ENCODE measurements at places on chromosomes 3 and 15.
A peak's percentile ranks its signal among the peaks of the same experiment; 100 is the strongest.

GRCh38 chr3:55750525-55750924 lies 263.4 kb upstream of the WNT5A start:
- DNase-seq: no peak

DNA sequence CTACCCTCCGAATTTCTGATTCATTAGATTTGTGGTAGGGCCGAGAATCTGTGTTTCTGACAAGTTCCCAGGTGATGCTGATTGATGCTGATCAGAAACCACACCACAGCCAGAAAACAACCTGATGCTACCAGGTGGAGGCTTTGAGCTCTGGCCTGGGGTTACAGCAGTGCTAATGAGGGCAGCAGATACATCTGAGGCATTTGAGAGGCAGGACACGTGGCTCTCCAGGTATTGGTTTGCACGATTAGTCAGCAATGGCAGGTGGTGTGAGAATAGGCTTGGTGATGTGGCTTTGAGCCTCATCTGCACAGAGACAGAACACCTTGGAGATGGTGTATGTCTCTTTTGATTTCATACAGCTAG lies 78.8 kb upstream of the THBS1 start:
- no peak for DNase-seq

DNA sequence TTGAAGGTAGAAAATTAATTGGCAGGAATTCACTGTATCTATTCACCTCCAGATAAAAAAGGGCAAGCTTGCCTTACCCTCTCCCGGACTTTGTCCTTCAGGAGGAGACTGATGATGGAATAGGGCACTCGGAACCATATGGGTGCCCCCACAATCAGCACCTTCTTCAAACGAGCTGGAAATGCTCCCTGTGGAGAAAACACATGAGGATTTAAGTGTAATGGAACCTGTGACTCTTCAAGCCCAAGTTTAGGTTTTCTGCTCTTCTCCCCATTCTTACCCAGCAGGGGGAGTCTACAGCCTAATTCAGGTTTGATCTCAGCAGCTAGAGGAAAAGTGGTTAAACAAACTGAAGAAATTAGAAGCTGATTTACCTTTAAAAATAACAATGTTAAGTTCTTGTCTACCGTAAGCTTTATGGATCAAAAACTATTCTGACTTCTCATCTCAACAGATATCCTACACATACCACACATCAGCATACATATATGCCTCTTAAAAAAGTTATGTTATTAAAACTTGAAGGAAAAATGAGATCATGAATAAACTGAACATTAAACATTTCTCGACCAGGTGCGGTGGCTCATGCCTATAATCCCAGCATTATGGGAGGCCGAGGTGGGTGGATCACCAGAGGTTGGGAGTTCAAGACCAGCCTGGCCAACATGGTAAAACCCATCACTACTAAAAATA lies 57.5 kb upstream of the SIN3A start:
- DNase-seq: peak; percentile 13

DNA sequence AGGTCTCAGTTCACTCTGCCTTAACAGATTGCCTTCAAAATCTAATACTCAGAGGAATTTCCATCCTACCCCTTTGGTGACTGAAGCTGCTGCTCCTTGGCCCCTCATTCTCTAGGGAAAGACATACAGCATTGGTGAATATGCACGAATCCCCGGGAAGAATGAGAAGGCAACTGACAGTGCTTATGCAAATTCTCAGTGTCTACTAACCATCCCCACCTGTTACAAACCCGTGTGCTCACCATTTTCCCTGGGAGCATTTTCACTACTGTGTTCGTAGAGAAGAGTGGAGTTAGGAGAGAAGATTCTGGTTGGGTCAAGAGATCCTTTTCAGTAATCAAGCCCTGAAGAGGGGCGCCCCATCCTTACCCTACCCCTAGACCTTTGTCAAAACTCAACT lies 37.7 kb downstream of the SYNM start:
- DNase-seq: no peak

- no peak for DNase-seq
Observed at GRCh38 chr3:156749244-156749643, 74.9 kb downstream of the TIPARP start.

DNA sequence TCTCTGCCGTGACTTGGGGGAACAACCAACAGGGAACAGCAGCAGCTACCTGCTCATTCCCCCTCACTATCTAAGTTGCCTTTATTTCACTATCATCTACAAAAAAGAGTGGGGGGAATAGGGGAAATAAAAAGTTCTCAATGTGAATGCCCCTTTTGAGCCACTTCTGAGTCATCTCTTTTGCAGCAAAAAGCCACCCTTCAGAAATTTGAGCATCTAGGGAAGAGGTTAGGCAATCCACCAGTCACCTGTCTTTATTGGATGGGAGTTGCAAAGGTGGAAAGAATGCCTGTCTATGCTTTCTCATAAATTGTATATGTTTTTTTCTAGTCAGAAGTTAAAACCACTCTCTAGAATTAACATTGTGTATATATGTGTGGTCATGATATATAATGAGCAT lies 41.1 kb downstream of the GPD1L start:
- DNase-seq: no peak

GRCh38 chr3:17841190-17841828 lies 98.9 kb upstream of the TBC1D5 start:
- peak; percentile 63 for DNase-seq

- no peak for DNase-seq
Observed at GRCh38 chr3:140573011-140573410, 104.9 kb upstream of the TRIM42 start.

GRCh38 chr15:70558406-70559264 lies 204.7 kb downstream of the UACA start:
- no peak for DNase-seq

DNA sequence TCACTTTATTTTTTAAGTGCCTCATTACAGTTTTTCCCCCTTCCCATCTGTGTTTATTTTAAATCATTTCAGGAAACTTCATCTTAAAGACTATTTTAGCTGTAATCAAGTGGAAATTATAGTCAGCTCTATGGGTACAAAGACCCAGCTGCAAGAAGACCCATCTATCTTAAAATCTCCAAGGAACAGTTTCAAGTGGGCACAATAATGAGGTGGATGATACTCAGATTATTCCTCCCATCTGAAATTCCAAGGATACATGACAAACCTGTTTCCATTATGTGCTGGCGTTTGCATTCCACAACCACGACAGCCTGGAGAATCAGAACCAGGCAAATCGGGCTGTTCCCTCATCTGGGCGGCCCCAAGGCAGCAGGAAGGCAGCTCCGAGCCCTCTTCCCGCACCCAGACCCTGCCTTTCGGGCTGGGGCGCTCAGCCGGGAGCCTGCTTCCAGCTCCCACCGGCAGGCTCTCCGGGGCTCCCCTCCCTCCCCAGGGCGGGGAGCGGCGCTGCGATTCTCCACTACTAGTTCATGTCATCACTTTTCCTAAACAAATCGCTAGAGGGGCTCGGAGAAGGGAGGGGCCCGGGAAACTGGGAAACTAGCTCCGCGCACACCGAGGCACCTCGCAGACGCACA lies at the start of gene MGLL:
MGLL (minus strand) TSS at position 475 of the 641 bp plus-strand sequence; CDS start at position 278, 197 bp downstream.
- no peak for DNase-seq

- no peak for DNase-seq
Observed at GRCh38 chr3:12237912-12238650, 50.8 kb upstream of the PPARG start.

GRCh38 chr15:100168787-100169186 lies 173.0 kb downstream of the ADAMTS17 start:
- DNase-seq: no peak

DNA sequence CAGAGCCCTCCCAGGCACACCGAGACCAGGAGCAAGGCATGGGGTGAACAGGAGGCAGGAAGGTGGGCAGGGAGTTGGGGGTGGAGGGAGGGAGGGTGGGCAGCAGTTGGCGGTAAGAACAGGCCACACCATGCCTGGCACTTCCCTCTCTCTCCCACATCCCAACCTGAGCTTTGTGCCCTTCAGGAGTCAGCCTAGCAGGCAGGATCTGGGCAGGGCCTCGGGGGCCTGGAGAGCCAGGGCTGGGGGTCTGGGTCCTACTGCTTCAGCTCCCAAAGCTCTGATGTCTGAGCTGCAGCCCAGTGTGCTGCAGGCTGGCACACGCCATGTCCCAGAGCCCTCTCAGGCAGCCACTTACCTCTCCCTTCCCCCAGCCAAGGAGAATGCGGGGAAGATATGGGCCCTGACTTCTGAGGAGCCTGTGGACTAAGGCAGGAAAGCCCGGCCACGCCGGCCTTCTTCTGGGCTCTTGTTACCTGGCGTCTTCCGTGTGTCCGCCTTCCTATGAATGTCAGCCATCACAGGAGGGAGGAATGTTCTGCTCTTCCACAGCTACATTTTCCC lies 2.9 kb upstream of the MYL3 start:
- DNase-seq: no peak

GRCh38 chr3:23808525-23808924 lies 2.8 kb downstream of the UBE2E1 start:
- no peak for DNase-seq

- no peak for DNase-seq
Observed at GRCh38 chr3:36823806-36824205, 59.5 kb upstream of the DCLK3 start.

GRCh38 chr15:99123713-99124451 lies 19.0 kb downstream of the SYNM start:
- DNase-seq: no peak

- DNase-seq: no peak
Observed at GRCh38 chr3:169152319-169152718, 511.2 kb downstream of the MECOM start.

DNA sequence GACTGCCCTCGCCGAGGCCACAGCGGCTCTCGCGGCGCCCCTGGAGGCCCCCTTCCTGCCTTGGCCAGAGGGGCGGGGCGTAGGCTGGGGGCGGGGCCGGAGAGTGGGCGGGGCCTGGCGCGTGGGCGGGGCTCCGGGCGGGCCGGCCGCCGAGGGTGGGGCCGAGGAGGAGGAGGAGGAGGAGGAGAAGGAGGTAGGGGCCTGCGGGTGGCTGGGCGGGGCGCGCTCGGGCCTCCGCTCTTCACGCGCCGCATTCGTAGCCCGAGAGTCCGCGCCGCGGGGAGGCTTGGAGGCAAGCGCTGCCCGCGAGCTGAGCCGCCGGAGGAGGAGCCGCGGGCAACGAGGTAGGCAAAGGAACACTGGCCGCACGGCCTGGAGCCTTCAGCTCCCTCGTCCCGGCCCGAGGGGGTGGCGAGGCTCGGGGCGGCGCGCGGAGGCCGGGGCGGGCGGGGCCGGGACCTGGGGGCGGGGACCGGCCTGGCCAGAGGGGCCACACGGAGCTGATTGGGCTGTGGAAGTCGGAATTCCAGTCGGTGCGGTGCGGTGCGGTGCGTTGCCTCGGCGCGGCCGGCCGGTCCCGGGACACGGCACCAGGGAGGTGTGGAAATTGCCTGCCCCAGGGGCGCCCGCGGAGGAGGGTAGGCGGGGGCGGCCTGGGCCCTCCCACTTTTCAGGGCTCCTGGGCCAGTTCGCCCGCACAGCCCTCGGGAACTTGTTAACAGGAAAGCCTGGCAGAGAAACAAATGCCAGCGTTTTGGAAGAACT lies at the start of gene PPP2R3A:
PPP2R3A (plus strand) TSS at position 223 of the 765 bp plus-strand sequence. CDS start 35,771 bp downstream, outside the sequence.
- DNase-seq: peak; percentile 80

- DNase-seq: no peak
Observed at GRCh38 chr15:96076350-96076749, 254.2 kb upstream of the NR2F2 start.

- no peak for DNase-seq
Observed at GRCh38 chr15:71892335-71892734, 82.0 kb downstream of the NR2E3 start.

GRCh38 chr3:15443826-15444524 lies 16.6 kb downstream of the EAF1 start:
- no peak for DNase-seq

GRCh38 chr3:64895106-64895990 lies 207.5 kb upstream of the ADAMTS9 start:
- DNase-seq: no peak

GRCh38 chr3:184116017-184116416 lies 19.1 kb upstream of the EIF2B5 start:
- DNase-seq: no peak

GRCh38 chr3:127678315-127678599 lies 5.5 kb downstream of the ABTB1 start:
- no peak for DNase-seq

GRCh38 chr3:142077155-142077858 lies 72.0 kb downstream of the TFDP2 start:
- no peak for DNase-seq

GRCh38 chr3:164832216-164832615 lies 246.1 kb downstream of the SI start:
- no peak for DNase-seq

GRCh38 chr3:125386811-125387210 lies 11.7 kb upstream of the ZNF148 start:
- no peak for DNase-seq

DNA sequence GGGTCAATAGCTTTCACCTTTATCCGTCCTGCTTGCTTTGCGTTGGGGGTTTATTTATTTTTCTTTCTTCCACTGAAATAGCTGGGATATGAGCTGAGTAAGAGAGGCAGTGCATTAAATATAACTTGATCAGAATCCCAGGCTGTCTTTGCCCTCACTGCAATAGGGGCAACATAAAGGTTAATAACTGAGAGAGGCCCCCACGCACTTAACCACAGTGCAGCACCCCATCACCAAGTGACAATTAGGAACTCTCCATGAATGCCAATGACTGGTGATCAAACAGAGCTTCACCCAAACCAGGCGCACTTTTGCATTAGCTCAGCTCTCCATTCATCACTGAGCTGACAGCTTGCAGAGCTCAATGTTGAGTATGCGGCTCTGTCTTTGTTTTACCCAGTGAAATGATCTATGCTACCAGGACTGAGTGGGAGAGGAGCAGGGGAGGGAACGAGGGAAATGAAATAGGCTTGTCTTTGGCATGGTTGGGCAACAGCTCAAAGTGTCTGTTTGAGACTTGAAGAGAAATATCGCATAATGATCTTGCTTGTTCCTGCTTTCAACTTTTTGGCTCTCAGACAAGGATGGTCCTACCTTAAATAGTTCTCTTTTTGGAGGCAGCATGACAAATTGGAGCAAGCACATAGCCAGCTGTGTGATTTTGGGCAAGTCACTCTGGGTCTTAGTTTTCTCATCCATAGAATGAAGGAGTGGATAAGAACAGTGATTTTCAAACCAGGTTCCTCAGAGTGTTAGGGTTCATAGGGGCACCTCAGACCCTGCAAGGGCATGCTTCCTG lies 14.5 kb upstream of the GLCE start:
- DNase-seq: no peak

GRCh38 chr3:138984816-138985215 lies 21.3 kb downstream of the PRR23A start:
- no peak for DNase-seq

GRCh38 chr3:124784686-124785382 lies 54.6 kb downstream of the UMPS start:
- no peak for DNase-seq

DNA sequence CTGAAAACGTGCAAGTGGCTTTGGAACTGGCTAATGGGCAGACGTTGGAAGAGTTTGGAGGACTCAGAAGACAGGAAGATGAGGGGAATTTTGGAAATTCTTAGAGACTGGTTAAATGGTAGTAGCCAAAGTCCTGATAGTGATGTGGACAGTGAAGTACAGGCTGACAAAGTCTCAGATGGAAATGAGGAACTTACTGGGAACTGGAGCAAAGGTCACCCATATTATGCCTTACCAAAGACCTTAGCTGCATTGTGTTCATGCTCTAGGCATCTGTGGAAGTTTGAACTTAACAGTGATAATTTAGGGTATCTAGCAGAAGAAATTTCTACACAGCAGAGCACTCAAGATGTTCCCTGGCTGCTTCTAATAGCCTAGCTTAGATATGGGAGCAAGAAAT lies 28.6 kb upstream of the SERPINI2 start:
- DNase-seq: no peak
